ENCODE measurements at places on chromosomes 11 and 22. TPM values are rescaled to one million over a fixed set of nuclear protein-coding genes. Genes with fewer than 3 reads are reported as not detected.

GPHA2 gene
- total RNA-seq = not detected

ATP6V1E1 gene
- total RNA-seq = 31.2 TPM

DNA sequence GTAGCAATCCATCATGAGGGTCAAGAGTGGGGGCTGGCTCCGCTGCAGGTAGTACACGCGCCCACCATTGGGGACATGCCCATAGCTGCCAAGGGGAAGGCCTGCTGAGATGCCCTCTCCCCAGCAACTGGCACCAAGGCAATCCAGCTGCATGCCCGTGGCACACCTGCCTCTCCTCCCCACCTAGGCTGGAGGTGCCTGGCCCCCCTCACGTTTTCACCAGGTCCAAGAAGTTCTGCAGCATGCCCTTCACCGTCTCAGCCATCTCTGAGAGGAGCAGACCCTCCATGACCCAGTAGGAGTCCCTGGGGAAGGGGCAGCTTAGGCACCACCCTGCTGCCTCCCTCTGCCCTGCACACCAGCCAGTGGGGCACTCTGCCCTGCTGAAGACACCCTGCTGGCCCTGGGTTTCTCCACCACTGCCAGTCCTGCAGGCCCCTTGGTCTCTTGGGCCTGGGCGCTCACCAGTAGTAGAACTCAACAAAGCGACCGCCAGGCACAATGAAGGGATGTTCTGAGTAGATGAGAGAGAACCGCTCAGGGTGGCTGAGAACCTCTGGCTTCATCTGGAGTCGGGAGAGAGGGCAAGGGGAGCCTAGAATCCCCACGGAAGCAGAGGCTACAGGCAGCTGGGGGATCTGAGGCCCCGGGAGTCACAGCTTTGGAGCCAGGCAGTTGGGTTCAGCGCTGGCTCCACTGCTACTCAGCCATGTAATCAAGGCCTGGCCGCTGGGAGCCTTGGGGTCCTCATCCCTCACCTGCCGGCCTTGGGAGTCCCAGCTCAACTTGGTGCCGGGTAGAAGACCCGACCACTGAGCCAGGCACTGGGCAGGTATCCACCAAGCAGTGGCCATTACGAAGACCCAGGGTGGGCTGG lies 17.8 kb downstream of the TREH start:
- no peak for DNase-seq

- no peak for DNase-seq
Observed at GRCh38 chr22:39512026-39512425, 8.3 kb upstream of the ATF4 start.

DNA sequence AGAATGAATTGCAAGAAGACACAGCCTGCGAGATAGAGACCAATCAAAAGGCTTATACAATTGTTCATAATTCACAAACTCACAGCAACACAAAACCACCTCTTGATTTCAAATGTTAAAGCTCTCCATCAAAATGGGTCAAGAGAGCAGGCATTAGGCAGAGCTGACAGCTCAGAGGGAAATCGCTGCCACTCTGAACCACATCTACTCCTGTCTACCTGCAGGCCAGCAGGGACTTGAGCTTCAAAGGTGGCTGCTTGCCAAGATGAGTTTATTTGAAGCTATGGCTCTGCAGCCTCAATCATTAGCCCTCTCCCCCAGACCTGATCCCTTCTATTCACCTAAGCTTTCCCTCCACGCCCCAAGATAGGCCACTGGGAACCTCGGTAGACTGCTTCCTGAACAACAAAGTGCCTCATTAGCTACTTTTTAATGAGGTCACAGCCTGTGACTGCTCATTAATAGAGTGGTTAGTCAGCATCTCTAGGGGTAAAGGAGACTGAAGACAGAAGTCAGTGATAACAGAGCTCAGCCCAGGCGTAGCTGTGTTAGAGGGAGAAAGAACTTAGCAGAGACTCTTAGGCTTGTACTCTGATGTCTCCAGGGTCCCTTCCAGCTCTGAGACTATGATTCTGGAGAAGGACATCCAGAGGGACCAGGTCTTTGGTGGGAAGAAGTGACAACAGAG lies 21.2 kb upstream of the OR10A5 start:
- DNase-seq = no peak

HPS5 gene
- 11.8 TPM for total RNA-seq

DNA sequence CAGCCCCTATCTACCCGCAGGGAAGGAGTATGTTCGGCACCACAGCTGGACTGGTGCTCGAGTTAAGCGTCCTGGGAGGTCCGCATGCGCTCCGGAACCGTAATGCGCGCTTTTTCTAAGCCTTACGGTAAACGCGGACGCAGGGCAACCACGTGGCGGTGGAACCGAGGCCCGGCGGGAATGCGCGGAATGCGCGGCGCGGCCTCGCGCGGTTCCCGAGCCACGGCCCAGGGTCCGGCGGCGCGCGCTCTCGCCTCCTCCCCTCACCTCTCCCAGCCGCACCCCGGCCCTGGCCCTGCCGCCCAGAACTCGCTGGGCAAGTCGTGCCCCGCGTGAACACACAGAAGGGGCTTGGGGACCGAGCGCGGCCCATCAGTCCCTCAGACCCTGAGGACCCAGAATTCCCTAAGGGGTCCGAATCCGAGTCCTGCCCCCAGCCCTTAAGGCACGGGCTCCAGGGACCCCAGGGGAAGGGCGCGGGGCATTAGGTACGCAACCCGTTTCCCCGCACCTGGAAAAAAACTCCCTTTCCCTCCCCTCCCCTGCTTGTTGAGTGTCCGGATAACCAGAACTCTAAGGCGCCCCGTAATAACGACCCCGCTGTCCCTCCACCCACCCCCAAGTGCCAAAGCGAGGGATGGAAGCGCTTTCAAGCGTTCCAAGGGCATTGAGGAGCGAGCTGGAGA lies 4.3 kb upstream of the CCND1 start:
- no peak for DNase-seq

All from hematopoietic multipotent progenitor cell (in vitro differentiated cells).